ENCODE measurements at places on chromosomes 3 and 15.

GRCh38 chr15:74680456-74680855 lies 15.4 kb downstream of the EDC3 start:
- DNase-seq, result peak; percentile 2

DNA sequence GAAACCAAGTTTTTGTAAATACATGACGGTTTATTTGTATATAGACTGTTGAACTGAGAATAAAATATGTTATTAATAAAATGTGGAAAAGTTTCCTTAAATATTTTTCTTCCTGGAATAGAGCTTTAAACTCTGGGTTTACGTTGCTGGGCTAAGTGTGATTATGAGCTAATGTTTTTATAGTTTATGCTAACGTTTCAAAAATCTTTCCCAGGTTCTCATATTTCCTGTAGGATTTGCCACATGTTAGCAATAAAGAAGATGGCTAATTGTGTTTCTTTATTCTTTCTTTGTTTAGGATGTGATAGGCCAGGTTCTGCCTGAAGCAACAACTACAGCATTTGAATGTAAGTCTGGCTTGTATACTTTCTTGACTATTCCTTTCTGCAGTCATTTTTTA lies 7.2 kb downstream of the MAP2K5 start:
- DNase-seq, result no peak

DNA sequence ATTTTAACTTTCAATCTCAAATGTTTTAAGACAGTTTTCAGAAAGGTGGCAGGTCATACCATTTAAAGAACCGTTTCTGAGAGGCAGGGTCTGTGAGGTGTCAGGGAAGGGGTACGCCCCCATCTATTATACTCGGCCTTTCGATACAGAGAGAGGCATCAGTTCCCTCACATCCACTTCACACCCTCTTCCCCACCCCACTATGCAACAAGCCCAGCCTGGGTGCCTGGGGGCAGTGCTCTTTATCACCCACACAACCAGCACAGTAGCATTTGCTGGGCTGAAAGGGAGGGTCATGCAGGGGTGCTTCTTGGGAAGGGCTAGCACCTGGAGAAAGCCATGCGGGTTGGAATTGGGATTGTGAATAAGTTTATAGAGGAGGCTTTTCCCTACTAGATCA lies 56.0 kb upstream of the KCNMB2 start:
- DNase-seq, result no peak

- no peak for DNase-seq
Measured at GRCh38 chr15:42083916-42084315, 10.4 kb downstream of the PLA2G4D start.

GRCh38 chr15:46275701-46276100 lies 640.9 kb downstream of the SQOR start:
- DNase-seq, result no peak

DNA sequence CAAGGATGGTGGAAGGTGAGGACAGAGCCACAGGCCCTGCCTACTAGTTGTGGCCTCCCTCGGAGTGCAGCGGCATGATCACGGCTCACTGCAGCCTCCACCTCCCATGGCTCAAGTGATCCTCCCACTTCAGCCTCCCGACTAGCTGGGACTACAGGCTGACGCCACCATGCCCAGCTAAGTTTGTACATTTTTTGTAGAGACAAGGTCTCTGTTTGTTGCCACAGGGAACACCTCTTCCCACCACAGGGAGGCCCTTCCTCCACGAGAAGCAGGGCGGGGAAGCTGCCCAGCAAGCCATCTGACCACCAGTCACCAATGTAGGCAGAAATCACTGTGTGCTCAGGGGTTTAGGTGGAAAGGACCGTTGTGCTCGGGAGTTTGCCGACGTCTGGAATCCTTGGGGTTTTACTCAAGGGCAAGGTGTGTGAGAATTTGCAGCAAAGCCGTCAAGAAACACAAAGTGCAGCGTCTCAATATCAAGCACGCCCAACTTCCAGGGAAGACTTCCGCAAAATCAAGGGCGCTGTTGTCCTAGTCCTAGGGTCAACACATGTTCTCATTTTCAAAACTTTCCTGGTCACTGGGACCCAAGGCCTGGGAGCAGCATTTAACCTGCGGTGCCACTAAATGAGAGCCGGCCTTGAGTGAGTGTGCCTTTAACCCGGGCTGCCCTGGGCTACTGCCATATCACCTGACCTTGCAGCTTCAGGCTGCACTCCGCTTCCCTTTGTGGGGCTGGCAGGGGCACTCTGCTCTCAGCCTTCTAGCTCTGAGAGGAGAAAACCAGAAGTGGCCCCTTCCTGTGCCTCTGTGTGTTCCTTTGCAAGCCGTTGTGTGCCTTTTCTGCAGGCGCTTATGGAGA lies 65.7 kb downstream of the SLC12A8 start:
- DNase-seq, result no peak

DNA sequence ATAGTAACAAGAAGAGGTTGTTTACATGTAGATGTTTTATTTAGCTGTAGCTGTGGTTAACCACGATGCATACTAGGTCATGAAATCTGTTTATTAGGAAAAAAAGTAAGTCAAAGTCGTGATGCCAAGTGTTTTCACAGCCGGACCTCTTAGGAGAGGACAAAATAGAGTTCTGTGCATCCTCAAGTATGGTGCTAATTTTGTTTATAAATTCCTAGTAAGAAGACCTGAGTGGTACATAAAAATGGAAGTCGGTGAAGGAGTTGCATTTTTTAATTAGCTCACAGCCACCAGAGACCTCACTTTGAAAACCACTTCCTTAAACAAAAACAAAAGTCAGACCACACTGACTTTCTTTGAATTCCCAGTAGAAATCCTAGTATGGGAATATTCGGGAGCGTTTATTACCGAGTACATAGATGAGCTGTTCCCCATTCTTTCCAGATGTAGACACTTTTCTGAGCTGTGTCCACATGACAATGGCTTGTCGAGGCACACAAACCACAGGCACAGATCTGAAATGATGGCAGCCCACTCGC lies 143.6 kb upstream of the UBE2E1 start:
- DNase-seq, result no peak

Data from fibroblast of lung (primary cell).